ENCODE measurements at places on chromosomes 2 and 18. TPM values are rescaled to one million over a fixed set of nuclear protein-coding genes. Genes with fewer than 3 reads are reported as not detected.

GRCh38 chr2:72128059-72128842, 19.4 kb downstream of the CYP26B1 start:
- peak; percentile 59 for DNase-seq

- no peak for DNase-seq
These were observed 32.4 kb upstream of the ACYP2 start for GRCh38 chr2:54083021-54083420.

GRCh38 chr2:122627388-122627787, 871.9 kb downstream of the TSN start:
- DNase-seq: no peak

DNA sequence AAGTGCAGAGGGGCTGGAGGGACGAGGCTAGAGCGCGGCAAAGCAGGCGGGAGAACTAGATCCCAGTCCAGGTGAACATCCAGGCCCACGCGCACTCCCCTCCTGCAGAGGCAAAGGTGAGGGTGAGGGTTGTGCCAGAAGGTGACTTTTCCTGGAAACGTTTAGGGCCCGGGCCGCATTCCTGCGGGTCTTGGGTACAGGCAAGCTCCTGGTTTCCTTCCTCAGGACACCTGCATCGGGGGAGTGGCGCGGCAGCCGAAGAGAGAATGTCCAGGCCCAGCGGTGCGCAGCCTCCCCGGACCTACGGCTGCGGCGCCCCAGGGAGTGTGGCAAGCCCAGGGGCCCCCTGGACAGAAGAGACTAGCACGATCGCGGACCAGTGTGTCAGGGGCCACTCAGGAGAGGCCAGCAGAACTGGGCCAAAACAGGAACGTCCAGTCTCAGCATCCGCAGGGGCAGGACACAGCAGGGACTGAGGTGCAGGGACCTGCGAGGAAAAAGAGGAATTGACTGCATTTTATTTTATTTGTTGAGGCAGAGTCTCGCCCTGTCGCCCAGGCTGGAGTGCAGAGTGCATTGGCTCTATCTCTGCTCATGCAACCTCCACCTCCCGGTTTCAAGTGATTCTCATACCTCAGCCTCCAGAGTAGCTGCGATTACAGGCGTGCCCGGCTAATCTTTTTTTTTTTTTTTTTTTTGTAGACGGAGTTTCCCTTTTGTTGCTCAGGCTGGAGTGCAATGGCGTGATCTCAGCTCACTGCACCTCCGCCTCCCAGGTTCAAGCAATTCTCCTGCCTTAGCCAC, 8.7 kb upstream of the IMPA2 start:
- DNase-seq: no peak

GRCh38 chr2:70261501-70261900, 3.6 kb downstream of the PCYOX1 start:
- DNase-seq: no peak

GRCh38 chr2:141438536-141438935, 692.3 kb downstream of the LRP1B start:
- DNase-seq: no peak

DNA sequence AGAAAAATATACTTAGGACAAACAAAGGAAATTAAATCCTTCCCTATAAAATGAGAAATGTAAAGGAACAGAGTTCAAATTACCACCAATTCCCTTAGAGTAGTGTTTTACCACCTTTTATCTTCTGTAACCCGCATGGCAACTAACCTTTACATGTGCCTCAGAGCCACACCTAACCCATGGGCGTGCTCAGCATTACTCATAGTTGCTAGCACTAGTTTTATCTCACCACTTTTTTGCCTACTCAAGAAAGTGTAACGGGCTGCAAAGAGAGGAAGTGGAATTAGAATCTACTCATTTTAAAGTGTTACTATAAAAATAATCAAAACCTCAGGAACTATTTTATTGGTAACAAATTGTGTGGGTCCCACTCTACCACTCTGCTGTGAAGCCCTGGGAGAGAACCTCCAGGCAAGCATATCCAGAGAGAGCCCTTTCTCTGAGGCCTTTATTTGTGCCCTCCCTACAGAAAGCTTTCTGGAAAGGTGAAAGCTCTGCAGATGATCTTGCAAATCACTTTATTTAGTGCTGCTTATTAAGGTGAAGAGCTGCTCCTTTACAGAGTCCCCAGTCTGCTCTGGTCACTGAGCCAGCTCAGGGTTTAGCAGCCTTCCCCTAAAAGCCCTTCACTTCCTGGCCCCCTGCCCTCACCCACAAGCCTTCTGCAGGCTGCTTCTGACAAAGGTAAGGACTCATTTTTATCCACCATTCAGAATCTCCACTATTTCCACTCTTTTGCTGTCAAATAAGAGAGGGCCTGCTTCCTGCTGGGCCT, 98.8 kb downstream of the TRABD2A start:
- peak; percentile 77 for DNase-seq

GRCh38 chr2:109343460-109343859, 214.5 kb downstream of the SH3RF3 start:
- no peak for DNase-seq

GRCh38 chr2:112293636-112294401, 18.4 kb downstream of the ZC3H6 start:
- DNase-seq: no peak

DNA sequence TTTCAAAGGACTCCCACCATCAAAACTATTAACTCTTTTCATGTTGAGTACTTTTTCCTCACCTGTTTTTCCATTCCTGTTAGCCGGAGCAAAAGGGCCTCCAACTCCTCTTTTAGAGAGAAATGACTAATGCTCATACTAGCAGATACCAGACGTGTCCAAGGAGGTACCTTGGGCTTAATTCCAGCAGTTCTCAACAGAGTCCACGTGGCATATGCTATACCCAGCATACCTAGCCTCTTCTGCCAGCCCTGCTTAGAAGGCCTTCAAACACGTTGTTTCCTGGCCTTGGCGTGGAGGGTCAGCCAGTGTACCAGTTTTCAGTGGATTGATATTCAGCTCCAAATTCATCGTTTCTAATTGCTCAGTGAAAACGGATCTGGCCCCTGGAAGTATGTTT, 123.9 kb downstream of the MGAT5 start:
- no peak for DNase-seq

DNA sequence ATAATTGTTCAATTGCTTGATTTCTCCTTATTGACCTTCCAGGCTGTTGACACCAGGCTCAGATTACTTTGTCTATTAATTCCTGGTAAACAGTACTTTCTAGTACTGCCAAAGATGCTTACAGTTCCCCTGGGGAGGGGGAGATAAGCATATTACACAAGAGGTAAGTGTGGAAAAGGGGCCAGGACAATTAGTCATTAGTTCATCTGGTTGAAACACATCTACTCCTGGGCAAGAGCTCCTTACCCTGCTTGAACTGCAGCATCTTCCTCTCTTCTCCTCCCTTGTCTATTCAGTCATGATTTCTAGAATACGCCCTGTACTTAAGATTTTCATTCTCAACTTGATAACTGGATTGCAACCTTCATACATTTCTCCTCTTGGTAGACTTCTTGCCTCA, 10.4 kb upstream of the SPATS2L start:
- DNase-seq: no peak

GRCh38 chr2:236166796-236167296, 1.3 kb downstream of the GBX2 start:
- DNase-seq: no peak

DNA sequence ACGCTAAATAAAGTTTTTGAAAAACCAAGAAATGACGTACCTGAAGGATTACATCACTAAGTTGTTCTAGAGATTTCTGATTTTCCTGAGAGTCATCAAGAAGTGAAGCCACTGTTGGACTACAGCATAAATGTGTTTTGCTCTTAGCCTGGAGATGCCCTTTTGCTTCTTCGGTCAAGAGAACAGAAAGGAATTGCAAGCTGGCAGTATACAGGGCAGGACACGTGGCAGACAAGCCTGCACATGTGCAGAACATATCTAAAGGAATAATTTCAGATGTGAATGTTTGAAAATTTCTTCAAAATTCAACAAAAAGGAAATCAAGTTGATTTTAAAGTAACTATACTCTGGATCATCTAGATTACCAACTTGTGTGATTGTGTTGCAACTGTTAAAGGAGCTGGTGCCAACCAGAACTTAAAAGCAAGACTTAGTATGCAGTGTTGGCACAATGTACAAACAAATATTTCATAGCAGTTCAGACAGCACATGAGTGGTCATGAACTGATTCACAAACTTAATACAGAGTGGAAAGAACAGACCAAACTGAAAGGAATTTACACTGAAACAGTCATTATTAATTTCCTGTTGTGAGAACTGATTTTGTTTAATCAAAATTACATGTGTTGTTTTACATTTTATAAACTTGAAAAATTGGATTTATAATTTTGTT, 100.4 kb upstream of the CD226 start:
- DNase-seq: no peak

- no peak for DNase-seq
These were observed 251.3 kb upstream of the PXDN start for GRCh38 chr2:1995584-1995983.

DNA sequence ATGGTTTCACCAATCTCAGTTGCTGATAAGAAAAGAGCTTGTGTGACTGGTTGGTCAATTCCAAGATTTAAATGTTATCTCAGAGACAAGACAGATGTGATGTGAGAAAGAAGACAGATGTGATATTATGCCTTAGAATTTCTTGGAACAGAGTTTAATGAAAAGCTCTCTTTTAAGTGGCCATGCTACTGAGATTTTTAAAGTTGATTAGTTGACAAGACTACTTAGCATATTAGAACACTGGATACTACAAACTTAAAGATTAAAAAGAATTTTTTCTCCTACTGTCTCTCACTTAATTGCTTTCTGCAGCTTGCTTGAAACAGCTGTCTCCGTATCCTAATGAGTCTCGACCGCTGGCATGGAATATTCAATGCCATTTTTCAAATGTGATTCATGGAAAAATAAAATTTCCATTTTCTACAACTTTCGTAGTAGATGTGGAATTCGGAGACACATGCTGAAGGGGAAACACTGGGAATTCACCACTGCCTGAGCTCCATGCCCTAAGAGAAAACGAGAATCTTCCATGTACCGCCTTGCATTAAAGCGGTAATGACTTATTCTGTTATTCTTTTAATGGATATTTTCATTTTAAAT, 634.2 kb upstream of the SETBP1 start:
- DNase-seq: no peak

- no peak for DNase-seq
These were observed 5.5 kb upstream of the SLC8A1 start for GRCh38 chr2:40457366-40457765.

DNA sequence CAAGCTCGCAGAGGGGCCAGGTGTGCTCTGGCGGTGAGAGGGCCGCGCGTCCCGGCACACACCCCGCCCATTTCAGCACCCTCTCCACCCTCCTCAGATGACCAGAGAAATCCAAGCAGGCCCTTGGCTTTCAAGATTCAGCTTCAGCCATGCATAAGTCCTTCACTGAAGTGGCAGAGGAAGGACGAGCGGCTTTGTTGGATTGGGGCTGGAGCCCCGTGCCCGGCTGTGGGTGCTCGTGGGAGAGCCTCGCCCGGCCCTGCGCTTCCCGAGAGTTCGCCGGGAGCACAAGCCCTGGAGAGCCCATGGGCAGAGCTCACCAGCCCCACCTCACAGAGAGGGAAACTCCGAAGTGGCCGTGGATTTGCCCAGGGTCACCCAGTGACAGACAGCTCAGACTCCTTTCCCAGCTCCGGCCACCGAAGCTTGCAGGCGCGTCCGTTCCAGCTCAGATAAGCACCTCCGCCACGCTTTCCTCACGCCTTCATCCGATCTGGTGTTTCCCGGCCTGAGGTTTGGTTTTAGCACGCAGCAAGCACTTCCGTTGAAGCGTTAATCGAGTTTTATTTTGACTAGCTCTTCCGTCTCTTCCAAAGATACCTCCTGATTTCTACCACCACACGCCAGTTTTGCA, 45.6 kb upstream of the MTCL1 start:
- DNase-seq: no peak

The ARHGEF4 gene
- 0.43 TPM for total RNA-seq

The CXCR4 gene
- total RNA-seq: 227 TPM

The MBD1 gene
- total RNA-seq: 96.2 TPM

The CFAP221 gene
- total RNA-seq: not detected

The LTBP1 gene
- total RNA-seq: 14.0 TPM

The GAL3ST2 gene
- total RNA-seq: not detected

The CHRND gene
- not detected for total RNA-seq

The DHRS9 gene
- total RNA-seq: 8.8 TPM

The ITPRIPL1 gene
- total RNA-seq: 5.0 TPM

The RAB11FIP5 gene
- 127 TPM for total RNA-seq

The MYO5B gene
- total RNA-seq: 3.3 TPM

The TRABD2A gene
- 6.1 TPM for total RNA-seq
